ENCODE measurements at places on chromosomes 12 and 14.
A peak's percentile ranks its signal among the peaks of the same experiment; 100 is the strongest.

- H3K27ac ChIP-seq: no peak overlapping the region
- no peaks in the 10 kb centered on the region for H3K36me3 ChIP-seq
- no peak for DNase-seq
- no peaks in the 10 kb centered on the region for H3K27me3 ChIP-seq
- no peak overlapping the region for H3K4me3 ChIP-seq
Observed at GRCh38 chr12:49170924-49171323, 18.0 kb downstream of the TUBA1A start.

DNA sequence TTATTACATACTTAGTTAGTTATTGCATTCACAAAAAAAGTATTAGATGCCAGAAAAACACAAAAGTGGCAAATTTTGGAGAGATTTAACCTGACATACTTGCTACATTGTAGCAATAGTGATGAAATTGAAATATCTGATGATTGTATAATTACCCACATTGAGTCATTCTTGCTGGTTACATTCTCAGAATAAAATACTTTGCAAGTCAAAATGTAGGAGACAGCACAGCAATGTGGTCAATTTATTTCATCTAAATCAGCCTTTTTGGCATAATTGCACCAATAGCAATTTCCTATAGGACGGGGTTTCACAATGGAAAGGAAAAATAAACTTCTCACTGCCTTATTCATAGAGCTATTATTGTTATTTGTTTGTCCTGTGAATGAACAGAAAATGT, 125.0 kb upstream of the ETV6 start:
- no peaks in the 10 kb centered on the region for H3K36me3 ChIP-seq
- H3K27ac ChIP-seq: no peak overlapping the region
- H3K27me3 ChIP-seq: no peaks in the 10 kb centered on the region
- no peaks in the 10 kb centered on the region for H3K4me1 ChIP-seq
- no peak for DNase-seq

DNA sequence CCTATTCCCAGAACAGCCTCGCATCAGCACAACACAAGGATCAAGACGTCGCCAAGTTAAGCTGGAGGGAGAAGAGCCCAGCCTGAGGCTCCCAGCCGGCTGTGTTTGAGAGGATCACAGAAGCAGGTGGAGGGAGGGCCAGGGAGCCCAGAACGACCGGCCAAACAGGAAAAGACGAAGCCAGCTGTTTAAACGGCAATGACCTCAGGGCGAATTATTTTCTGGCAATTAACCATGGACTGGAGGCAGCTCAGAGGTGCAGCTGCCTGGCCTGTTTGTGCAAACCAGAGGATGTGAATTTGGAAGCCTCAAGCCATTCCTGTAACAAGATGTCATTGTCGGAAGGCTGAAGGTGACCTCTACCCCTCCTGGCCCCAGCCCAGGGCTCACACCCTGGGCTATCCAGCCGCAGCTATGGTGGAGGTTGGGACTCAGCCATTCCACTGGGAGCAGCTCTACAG, 175.8 kb upstream of the PRMT8 start:
- no peak overlapping the region for H3K4me3 ChIP-seq
- H3K36me3 ChIP-seq: no peaks in the 10 kb centered on the region
- H3K27ac ChIP-seq: no peak overlapping the region

DNA sequence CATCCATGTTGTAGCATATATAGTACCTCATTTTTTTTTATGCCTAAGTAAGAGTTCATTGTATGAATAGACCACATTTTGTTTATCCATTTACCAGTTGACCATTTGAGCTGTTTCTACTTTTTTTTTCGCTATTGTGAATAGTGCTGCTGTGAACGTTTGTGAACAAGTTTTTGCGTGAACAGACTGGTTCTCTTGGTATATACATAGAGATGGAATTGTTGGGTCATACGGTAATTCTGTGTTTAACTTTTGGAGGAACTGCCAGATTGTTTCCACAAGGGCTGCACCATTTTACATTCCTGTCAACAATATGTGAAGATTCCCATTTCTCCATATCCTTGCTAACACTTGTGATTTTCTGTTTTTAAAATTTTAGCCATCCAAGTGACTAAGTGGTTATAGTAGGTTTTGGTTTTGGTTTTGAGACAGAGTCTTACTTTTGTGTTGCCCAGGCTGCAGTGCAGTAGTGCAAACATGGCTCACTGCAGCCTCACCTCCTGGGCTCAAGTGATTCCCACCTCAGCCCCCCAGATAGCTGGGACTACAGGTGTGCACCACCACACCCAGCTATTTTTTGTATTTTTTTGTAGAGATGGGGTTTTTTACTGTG, 68.3 kb upstream of the AMN start:
- H3K4me1 ChIP-seq: peaks cover 26% of the 10 kb centered on the region
- no peak overlapping the region for H3K4me3 ChIP-seq

GRCh38 chr12:109492371-109492770, 14.9 kb downstream of the UBE3B start:
- no peak for DNase-seq
- no peaks in the 10 kb centered on the region for H3K27me3 ChIP-seq
- H3K4me3 ChIP-seq: no peak overlapping the region
- H3K27ac ChIP-seq: no peak overlapping the region
- H3K4me1 ChIP-seq: no peaks in the 10 kb centered on the region

- DNase-seq: no peak
- no peaks in the 10 kb centered on the region for H3K4me1 ChIP-seq
- no peaks in the 10 kb centered on the region for H3K27me3 ChIP-seq
Observed at GRCh38 chr14:78292003-78292402, 121.8 kb downstream of the NRXN3 start.

- H3K4me3 ChIP-seq: no peak overlapping the region
- no peaks in the 10 kb centered on the region for H3K36me3 ChIP-seq
- no peak for DNase-seq
- H3K4me1 ChIP-seq: no peaks in the 10 kb centered on the region
- H3K27me3 ChIP-seq: no peaks in the 10 kb centered on the region
Observed at GRCh38 chr12:8475508-8476203, 19.9 kb downstream of the CLEC6A start.

GRCh38 chr12:132513070-132513398, 23.1 kb downstream of the FBRSL1 start:
- H3K27me3 ChIP-seq: no peaks in the 10 kb centered on the region
- no peak overlapping the region for H3K27ac ChIP-seq
- no peaks in the 10 kb centered on the region for H3K4me1 ChIP-seq
- no peak overlapping the region for H3K4me3 ChIP-seq

DNA sequence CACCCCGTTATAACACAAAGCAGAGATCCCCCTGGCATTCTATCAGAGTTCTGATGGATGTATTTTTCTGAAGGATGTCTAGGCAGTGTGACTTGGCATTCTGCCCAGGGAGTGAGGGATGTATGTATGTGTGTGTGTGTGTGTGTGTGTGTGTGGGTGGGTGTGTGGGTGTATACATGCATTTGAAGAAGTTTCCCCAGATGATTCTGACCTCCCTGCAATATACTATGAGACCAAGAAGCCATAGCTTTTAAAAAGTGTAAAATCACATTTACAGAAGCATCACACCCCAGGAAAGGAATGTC, 59.7 kb upstream of the NAP1L1 start:
- H3K4me3 ChIP-seq: no peak overlapping the region
- DNase-seq: no peak
- no peak overlapping the region for H3K27ac ChIP-seq
- no peaks in the 10 kb centered on the region for H3K4me1 ChIP-seq

GRCh38 chr12:115078990-115079389, 395.0 kb upstream of the TBX3 start:
- no peaks in the 10 kb centered on the region for H3K27me3 ChIP-seq
- no peak for DNase-seq
- no peaks in the 10 kb centered on the region for H3K36me3 ChIP-seq
- no peak overlapping the region for H3K27ac ChIP-seq
- H3K4me3 ChIP-seq: no peak overlapping the region

- no peak for DNase-seq
- no peaks in the 10 kb centered on the region for H3K4me1 ChIP-seq
- H3K36me3 ChIP-seq: no peaks in the 10 kb centered on the region
- H3K4me3 ChIP-seq: no peak overlapping the region
Observed at GRCh38 chr12:130119241-130119861, 42.9 kb upstream of the FZD10 start.

- H3K27ac ChIP-seq: no peak overlapping the region
- H3K4me3 ChIP-seq: no peak overlapping the region
- DNase-seq: no peak
- H3K36me3 ChIP-seq: no peaks in the 10 kb centered on the region
- no peaks in the 10 kb centered on the region for H3K4me1 ChIP-seq
Observed at GRCh38 chr14:100900837-100901390, 2.6 kb downstream of the RTL1 start.

- peaks cover 88% of the 10 kb centered on the region for H3K4me1 ChIP-seq
- DNase-seq: no peak
- H3K27ac ChIP-seq: peak overlapping the region; percentile 80
- H3K36me3 ChIP-seq: peaks cover 8% of the 10 kb centered on the region
Observed at GRCh38 chr12:57133916-57134315, 5.6 kb downstream of the LRP1 start.

DNA sequence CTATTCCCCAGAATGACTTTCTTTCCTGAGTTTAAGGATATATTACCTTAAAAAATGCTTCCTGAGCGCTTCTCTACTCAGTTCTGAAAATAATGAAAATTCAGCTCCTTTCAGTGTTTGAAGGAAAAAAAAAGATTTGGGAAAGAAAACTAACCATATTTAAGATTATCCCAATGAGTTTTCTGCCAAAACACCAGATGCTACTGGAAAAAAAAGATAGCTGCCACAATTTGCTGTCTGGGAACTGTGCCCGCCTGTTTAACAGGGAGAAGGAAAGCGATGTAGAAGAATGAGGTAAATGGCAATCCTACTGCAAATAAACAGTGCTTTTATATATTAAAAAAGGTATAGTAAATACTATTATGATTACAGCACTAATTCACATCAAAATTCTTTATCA, 367.6 kb upstream of the PRICKLE1 start:
- H3K27ac ChIP-seq: no peak overlapping the region
- DNase-seq: no peak
- H3K4me3 ChIP-seq: no peak overlapping the region
- peaks cover 6% of the 10 kb centered on the region for H3K4me1 ChIP-seq

DNA sequence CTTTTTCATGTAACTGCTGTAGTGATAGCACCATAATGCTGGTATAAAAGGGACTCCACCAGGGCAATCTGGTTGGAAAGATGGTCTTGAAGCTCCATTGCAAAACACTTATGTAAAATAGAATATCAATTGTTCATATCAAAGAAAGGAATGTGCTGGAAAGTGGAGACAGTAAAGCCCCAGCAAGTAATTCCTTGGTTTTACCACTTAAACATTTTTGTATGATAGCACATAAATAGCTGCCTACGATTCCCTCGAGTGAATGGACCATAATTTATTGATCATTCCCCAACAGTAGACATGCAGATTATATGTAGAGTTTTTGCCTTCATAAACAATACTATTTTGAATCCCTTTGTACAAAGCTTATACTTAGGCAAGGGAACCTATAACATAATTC, 275.4 kb downstream of the PAWR start:
- no peaks in the 10 kb centered on the region for H3K36me3 ChIP-seq
- no peak overlapping the region for H3K4me3 ChIP-seq
- peaks cover 14% of the 10 kb centered on the region for H3K4me1 ChIP-seq
- no peak for DNase-seq
- no peaks in the 10 kb centered on the region for H3K27me3 ChIP-seq

DNA sequence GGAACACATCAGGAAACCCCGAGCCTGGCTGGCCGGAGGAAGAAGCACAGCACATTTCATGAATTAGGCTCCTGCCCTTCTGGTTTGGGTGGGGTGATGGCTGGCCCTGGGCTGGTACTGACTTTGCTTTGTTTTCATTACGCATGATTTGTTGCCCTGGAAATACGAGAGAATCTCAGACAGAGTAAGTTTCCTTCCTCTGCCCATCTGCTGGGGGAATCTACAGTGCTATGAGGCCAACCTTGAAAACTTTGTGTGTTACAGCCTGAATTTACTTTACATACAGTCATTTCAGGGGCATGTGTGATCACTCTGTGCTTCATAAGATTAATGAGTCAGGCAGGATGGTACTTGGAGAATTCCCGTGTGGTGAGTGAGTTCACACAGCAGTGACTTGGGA, 20.5 kb upstream of the SLC5A8 start:
- no peaks in the 10 kb centered on the region for H3K4me1 ChIP-seq
- H3K27me3 ChIP-seq: no peaks in the 10 kb centered on the region
- H3K27ac ChIP-seq: no peak overlapping the region
- no peaks in the 10 kb centered on the region for H3K36me3 ChIP-seq
- no peak overlapping the region for H3K4me3 ChIP-seq

DNA sequence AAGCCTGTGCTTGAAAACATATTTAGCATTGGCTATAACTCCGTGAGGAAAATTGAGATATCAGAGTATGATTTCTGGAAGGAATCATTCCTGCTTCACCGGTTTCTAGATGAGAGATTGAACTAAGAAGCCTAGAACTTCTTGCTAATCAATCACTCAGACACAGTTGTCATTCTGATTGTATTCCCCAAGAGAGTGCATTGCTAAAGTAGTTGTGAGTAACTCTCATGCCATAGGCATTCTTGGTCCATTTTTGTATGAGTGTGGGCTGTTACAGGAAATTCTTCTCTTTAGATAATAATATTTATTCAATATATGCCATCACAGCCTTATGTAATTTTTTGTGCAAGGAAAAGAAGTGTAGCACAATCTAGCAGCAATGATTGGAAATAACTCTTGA, 893.3 kb upstream of the MDGA2 start:
- no peak for DNase-seq
- no peak overlapping the region for H3K27ac ChIP-seq
- H3K36me3 ChIP-seq: no peaks in the 10 kb centered on the region
- H3K4me1 ChIP-seq: peaks cover 5% of the 10 kb centered on the region
- H3K27me3 ChIP-seq: no peaks in the 10 kb centered on the region
- no peak overlapping the region for H3K4me3 ChIP-seq

GRCh38 chr12:53928054-53928835, 10.4 kb upstream of the HOXC13 start:
- H3K4me3 ChIP-seq: no peak overlapping the region
- H3K27me3 ChIP-seq: peaks cover 23% of the 10 kb centered on the region
- H3K4me1 ChIP-seq: no peaks in the 10 kb centered on the region
- no peak for DNase-seq
- no peak overlapping the region for H3K27ac ChIP-seq

GRCh38 chr12:54759751-54760150, 94.6 kb upstream of the MUCL1 start:
- no peaks in the 10 kb centered on the region for H3K4me1 ChIP-seq
- no peaks in the 10 kb centered on the region for H3K36me3 ChIP-seq
- no peak overlapping the region for H3K4me3 ChIP-seq
- no peak overlapping the region for H3K27ac ChIP-seq
- no peaks in the 10 kb centered on the region for H3K27me3 ChIP-seq

DNA sequence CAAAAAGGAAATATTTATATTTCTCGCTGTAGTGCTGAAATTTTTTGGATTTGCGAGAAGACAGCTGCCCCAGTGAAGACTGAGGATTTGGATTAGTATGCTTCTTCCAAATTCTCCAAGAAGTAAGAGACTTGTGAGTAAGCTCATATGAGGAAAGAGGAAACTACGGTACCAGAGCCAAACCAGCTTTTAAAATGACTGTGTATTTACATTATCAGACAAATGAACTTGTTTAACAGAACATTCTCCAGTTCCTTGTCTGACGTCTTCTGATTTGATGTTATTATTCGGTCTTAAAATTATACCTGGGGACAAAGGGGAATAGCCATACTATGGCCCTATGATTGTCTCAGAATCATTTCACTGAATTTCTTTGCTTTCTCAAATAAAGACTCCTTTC, 8.0 kb downstream of the CLEC12B start:
- no peaks in the 10 kb centered on the region for H3K4me1 ChIP-seq
- H3K27ac ChIP-seq: no peak overlapping the region
- H3K36me3 ChIP-seq: no peaks in the 10 kb centered on the region
- H3K4me3 ChIP-seq: no peak overlapping the region
- H3K27me3 ChIP-seq: no peaks in the 10 kb centered on the region

- no peak for DNase-seq
- H3K36me3 ChIP-seq: peaks cover 24% of the 10 kb centered on the region
- no peak overlapping the region for H3K27ac ChIP-seq
- H3K4me3 ChIP-seq: no peak overlapping the region
- peaks cover 31% of the 10 kb centered on the region for H3K4me1 ChIP-seq
Observed at GRCh38 chr14:91484744-91485143, 25.4 kb downstream of the PPP4R3A start.

Measured in thoracic aorta (tissue), 2 donors.